ENCODE measurements at places on chromosomes 7 and 10. TPM values are rescaled to one million over a fixed set of nuclear protein-coding genes. Genes with fewer than 3 reads are reported as not detected.

Gene DMBT1
- not detected for total RNA-seq

Gene OPALIN
- total RNA-seq, result not detected

Gene ETV1
- total RNA-seq, result 6.3 TPM

Gene NFE2L3
- total RNA-seq, result 2.4 TPM

Gene FRAT2
- total RNA-seq, result 2.9 TPM

Gene CLEC5A
- not detected for total RNA-seq

Gene IL6
- total RNA-seq, result 291 TPM

Gene SLC39A12
- not detected for total RNA-seq

Gene TMEM196
- not detected for total RNA-seq

Gene AKR1C3
- total RNA-seq, result 82.9 TPM

Gene FFAR4
- not detected for total RNA-seq

Gene MYO1G
- total RNA-seq, result not detected

Gene OR2A42
- total RNA-seq, result not detected
